ENCODE measurements at places on chromosomes 12 and 14.

DNA sequence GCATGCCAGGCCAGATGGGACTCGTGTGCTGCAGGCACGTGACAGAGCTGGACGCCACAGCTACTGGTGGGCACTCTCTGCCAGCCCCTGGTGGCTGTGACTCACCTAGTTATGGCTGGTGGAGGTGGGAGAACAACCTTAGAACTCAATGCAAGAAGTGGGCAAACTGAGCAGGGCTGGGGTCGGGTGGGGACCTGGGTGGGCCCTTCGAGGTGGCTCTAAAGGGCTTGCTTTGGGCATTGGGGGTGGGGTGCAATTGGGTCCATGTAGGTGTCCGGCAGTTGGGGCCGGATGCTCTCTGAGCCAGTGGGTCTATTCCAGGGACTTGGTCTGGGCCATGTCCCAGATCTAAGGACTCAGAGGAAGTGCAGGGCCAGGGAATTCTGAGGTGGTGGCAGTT, 5.1 kb upstream of the SERPINA12 start:
- DNase-seq: no peak

GRCh38 chr12:56300644-56301464, 724 bp upstream of the CS start:
- no peak for DNase-seq

GRCh38 chr12:131135786-131136538, 182.3 kb downstream of the ADGRD1 start:
- no peak for DNase-seq

DNA sequence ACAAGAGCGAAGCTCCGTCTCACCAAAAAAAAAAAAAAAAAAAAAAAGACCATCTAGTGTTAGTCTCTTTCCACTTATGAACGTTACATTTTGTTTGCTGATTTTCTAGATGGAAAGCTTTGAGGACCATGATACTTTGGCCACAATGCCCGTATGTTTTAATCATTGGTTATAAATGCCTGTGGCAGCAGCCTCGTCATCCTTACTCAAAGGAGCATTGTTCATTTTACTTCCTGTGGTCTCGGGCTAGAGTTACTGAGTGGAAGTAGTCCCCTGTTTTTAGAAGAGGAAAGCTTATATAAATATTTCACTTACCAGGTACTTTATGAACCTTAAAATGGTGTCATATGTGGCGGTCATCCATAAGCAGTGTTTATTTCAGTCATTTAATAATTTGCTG, 359.9 kb downstream of the AEBP2 start:
- no peak for DNase-seq

DNA sequence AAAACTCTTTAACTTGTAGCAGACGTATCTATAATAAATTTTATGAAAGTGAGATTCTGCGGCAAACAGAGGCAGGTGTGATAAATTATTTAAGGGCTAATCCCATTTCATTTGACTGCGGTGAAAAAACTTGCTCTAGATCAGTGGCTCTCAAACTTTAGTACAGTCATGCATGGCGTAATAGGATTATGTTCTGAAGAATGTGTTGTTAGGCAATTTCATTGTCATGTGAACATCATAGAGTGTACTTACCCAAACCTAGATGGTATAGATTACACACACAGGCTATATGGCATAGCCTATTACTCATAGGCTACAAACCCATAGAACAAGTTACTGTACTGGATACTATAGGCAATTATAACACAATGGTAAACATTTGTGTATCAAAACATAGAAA, 83.7 kb downstream of the HEATR5A start:
- DNase-seq: no peak

GRCh38 chr12:126390969-126391566, 1325.8 kb downstream of the AACS start:
- no peak for DNase-seq

DNA sequence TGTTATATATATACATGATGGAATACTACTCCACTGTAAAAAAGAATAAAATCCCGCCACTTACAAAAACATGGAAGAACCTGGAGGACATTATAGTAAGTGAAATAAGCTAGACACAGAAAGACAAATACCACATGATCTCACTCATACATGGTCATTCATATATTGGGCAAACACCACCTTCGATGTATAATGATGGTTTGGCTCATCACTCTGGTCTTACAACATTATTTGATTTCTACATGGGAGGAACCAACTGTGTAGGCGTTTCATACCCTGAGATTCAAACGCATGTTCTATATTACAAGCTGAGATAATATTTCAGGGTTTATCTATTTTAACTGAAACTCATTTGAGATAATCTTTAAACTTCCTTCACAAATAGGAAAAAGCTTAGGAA, 48.3 kb downstream of the ABCD2 start:
- DNase-seq: no peak

DNA sequence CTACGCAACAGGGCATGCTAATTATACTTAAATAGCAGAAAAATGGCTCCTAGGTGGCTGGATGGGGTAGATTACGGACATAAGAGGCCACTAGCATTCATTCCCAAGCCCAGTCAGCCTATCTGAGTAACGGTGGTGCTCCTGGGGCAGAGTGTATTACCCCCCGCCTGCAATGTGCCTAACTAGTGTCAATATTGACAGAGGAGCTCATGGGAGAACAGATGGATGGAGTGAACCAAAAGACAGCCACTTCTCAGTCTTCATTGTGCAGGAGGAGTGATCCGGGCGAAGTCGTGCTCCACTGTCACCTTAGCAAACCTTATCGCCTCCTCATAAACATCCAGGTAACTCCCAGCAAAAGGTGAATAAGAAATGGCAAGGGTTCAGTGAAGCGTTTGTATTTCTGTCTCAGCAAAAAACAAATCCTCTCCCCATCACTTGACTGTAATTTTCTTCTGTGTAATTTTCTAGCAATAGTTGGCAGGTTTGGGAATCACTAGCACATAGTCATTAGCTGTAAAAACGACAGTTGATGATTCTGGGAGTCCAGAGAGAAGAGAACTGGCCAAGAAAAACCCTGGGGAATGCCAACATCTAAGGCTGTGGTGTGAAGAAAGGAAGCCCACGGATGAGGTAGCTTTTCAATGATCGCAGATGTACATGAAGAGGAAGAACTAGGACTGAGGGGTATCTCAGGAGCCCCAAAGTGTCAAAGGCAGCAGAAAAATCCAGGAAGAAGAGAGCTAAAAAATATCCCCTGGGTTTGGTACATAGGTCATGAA, 126.6 kb upstream of the BCL2L14 start:
- peak; percentile 40 for DNase-seq

- no peak for DNase-seq
Observed at GRCh38 chr14:57413849-57414248, 23.5 kb downstream of the NAA30 start.

DNA sequence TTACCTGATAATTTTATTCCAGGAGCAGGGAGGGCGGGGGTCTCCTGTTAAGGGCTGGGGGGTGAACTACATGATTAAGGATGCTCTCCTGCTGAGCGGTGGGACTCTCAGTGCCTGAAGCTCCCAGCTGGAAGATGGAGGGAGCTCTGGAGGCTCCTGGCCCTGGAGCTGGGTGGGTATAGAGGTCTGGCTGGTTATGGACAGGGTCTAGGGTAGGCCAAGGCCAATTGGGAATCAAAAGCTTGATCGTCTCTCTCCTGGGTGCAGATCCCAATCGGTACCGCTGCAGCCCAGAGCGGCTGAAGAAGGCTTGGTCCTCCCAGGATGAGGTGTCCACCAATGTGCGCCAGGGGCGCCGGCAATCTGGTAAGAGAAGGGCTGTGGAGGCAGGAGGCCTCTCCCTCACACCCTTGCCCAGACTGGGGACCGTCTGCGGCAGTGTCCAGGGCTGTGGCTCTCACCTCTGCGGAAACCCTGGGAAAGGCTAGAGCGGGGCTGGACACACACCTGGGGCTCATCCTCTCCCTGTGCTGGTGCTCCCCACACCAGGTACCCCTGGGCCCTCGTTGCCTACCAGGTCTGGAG, 28.4 kb downstream of the PLEKHG3 start:
- no peak for DNase-seq

DNA sequence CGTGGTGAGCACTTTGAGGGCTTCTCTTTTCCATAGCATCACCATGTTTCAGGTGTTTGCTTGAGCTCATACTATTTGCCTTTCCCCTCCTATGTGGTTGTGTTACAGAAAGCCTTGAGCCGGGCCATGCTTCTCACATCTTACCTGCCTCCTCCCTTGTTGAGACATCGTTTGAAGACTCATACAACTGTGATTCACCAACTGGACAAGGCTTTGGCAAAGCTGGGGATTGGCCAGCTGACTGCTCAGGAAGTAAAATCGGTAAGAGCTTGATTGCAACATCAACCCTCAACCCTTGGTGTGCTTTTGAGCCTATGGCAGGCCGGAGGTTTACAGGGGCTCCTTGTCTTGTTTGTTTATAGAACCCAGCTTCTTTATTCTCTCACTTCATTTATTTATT, 8.1 kb downstream of the LETMD1 start:
- DNase-seq: no peak

DNA sequence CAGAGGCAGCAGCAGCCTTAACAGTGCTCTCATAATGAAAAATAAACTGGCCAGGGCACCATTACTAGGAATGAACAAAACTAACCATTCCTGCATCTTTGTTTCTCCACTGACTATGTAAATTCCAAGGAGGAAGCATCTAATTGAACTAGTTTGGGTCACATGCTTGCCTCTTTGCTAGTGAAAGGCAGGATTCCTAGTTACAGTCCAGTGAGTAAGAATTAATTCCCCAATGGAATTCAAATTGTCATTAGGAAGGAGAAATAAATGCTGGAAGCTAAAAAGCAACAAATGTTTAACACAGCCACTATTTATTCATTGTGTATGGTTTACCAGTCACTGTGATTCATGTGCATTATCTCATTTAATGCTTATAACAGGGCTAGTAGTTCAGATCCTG, 316.0 kb downstream of the CCDC91 start:
- DNase-seq: no peak

DNA sequence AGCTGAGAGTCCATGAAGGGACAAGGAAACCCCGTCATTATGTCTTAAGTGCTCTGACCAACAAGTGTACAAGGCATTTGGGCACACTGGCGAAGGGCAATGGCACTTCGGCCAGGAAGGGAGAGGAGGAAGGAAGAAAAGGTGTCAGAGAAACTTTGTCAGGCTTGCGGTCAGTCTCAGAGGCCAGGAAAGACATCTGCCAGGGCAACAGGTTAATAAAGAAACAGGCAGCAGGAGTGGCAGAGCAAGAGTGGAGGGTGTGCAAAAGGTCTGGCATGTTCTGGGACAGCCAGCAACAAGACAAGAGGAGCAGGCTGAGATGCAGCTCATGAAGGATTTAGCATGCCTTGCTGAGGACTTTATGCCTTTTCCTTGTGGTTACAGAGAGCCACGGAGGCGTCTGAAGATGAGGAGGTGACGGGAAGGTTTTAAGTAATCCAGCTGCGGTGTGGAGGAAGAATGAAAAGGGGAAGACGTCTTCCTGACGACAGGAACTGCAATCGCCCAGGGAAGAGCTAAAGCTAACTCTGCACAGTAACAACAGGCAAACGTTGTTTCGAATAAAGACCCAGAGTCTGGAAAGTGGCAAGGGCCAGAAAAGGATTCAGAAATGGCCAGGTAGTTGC, 13.1 kb downstream of the APPL2 start:
- no peak for DNase-seq

DNA sequence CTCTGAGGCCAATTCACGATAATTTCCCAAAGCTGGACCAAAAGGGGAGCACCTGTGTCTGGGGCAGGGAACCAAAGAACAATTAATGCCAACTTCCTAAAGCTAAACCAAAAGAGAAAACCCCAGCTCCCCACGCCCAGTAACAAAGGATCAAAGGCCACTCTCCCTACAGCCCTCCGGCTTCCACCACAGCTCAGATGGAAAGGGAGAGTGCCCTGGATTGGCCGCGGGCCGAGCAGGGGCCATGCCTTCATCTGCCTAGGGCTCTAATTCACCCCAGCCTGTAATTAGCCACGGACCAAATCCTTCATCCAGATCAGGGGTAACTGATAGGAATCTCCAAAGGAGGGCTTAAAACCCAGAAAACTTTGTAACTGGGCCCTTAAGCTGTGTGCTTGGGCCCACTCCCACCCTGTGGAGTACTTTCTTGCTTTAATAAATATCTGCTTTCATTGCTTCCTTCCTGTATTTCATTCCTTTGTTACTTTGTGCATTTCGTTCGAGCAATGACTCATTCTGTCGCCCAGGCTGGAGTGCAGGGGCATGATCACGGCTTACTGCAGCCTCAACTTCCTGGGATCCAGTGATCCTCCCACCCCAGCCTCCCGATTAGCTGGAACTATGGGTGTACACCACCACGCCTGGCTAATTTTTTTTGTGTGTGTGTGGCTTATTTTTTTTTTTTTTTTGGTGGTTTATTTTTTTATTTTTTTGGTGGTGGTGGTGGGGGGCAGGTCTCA, 65.5 kb upstream of the PPP4R3A start:
- no peak for DNase-seq

- no peak for DNase-seq
Observed at GRCh38 chr12:26212396-26212795, 17.0 kb downstream of the SSPN start.

DNA sequence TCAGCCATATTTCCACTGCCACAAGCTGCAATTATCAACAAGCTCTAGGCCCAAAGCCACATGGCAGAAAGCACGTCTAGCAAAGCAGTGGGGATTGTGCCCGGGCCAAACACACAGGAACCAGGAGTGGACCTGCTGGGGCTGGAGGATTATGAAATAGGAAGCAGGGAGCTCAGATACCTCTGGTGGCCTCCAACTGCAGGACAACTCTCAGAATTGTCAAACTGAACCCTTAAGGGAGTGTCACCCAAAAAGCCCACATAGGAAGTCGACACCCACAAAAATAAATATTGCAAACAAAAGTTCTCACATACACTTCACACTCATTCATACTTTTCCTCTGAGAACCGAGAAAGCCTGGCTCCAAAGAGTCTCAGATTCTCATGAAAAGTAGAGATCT, 26.1 kb downstream of the KCTD10 start:
- no peak for DNase-seq

DNA sequence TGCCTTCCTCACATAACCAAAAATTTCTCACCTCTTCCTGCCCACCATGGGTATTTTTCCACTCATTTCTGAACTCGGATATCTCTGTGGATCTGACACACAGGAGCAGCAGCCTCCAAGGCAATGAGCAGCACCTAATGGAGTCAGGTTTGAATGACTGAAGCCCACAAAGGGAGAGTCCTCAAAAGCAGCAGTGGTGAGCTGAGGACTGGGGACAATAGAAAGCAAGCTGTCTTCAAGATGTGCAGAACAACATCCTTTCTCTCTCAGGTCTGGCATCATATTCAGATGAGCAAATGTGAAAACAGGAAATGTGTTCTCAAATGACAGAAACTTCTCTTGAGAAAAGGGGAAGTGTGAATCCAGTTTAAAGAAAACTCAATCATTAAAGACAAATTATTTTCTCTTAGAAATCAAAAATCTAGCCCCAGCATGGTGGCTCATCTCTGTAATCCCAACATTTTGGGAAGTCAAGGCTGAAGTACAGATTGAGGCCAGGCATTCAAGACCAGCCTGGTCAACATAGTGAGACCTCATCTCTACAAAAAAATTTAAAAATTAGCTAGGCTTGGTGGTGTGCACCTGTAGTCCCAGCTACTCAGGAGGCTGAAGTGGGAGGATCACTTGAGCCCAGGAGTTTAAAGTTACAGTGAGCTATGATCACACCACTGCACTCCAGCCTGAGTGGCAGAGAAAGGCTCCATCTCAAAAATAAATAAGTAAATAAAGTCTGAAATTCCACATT, 54.2 kb downstream of the C12orf42 start:
- no peak for DNase-seq

GRCh38 chr14:78088916-78089315, 81.3 kb upstream of the NRXN3 start:
- no peak for DNase-seq
